Mucosa of gallbladder (tissue), 1 donor: ENCODE measurements at places on chromosomes 1 and 21. TPM values are rescaled to one million over a fixed set of nuclear protein-coding genes. Genes with fewer than 3 reads are reported as not detected.

The CNR2 gene
- total RNA-seq: 0.03 TPM

The LCE2A gene
- not detected for total RNA-seq

The RSBN1 gene
- total RNA-seq: 20.5 TPM

The NUF2 gene
- total RNA-seq: 0.52 TPM

The ASCL5 gene
- 0.12 TPM for total RNA-seq

The ACAP3 gene
- total RNA-seq: 86.6 TPM

The PLXNA2 gene
- total RNA-seq: 37.4 TPM
